ENCODE measurements at places on chromosomes 3 and 15.

DNA sequence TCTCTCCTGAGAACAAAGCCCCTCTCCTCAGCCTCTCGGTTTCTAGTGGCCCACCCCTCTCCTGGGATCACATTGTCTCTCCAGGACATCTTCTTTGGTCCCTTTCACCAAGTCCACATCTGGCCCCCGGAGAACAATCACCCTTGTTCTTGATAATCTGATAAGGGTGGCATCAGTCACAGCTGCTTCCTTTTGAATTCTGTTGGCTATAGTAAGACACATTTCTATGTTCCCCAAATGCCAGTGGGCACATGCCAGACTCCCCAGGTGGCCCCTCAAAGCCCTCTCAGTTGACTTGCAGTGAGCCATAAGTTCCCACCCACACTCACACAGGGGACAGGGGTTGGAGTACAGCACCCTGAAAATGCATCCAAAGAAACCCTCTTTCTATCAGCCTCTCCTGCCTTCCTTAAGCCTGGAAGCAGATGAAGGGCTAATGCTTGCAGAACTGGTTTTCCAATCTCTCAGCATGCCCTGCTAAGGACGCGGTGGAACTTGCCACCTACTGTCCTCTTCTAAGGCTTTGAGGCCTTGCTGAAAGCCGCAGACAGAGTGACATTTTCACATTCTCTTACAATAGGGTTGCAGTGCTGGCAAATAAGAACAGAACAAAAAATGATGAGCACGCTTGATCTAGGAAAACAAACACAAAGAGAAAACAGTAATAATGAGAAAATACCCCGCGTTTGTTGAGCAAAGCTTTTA, 101.3 kb upstream of the SLCO3A1 start:
- no peak for DNase-seq

DNA sequence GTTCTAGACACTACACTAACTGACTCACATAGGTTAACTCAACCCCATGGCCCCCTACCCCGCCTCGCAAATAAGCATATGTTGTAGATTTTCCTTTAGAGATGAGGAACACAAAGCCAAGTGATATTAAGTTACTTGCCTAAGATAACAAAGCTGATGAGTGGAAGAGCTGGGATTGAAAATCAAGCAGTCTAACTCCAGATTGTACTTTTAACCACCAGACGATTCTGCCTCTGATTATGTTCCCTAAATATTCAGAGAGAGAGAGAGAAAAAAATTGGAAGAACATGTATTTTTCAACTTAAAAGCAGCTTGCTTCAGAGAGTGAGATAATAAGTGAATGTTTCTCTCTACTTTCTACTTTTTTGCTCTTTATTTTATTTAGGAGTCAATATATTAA, 66.9 kb upstream of the THBS1 start:
- no peak for DNase-seq

GRCh38 chr3:8536096-8537056, 34.8 kb downstream of the LMCD1 start:
- DNase-seq = no peak

DNA sequence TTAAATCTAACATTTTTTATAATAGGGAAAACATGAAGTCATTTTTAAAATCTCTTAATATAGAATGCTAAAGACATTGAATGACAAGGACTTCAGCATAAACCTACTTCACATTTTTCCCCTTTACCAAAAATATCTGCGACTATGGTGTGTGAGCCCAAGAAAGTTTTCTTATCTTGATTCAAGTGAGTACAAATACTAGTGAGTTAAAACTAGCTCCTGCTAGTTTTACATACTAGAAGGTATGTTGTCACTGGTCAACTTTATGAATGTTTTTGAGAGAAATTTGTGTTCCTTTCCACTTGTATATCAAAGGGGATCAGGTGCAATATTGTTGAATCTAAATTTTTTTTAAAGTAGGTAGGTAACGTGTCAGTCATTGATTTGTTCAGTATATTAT, 152.4 kb upstream of the CGNL1 start:
- DNase-seq = no peak

- no peak for DNase-seq
Observed at GRCh38 chr3:61094608-61095007, 156.6 kb downstream of the FHIT start.

DNA sequence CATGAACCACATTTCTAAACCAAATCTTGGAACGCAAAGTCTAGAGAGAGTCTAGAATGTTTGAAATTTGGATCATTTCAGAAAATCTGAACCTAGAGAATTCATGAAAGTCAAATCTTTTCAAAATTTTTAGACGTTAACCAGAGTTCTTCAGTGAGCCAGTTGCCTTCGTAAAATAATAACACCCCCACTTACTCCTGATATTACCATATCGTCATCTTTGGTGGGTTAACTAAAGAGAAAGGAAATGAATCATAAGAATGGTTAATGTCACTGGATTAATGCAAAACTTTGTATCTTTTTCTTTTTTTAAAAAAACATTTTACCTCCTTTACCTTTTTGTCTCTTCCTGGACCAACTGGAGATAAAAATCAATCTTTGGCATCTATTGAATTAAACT, 1.2 kb upstream of the ZBED2 start:
- no peak for DNase-seq

All from stimulated activated CD8-positive, alpha-beta memory T cell treated with anti-CD3 and anti-CD28 coated beads, Interleukin-4, amount 100 ng/mL, for 4 hours (primary cell).